ENCODE measurements at places on chromosomes 3 and 15. TPM values are rescaled to one million over a fixed set of nuclear protein-coding genes. Genes with fewer than 3 reads are reported as not detected.

LRTM1 gene
- not detected for total RNA-seq

SLC2A2 gene
- not detected for total RNA-seq

SPRED1 gene
- 14.0 TPM for total RNA-seq

DNASE1L3 gene
- total RNA-seq: not detected

SERINC4 gene
- 0.15 TPM for total RNA-seq

SI gene
- not detected for total RNA-seq

SPTSSB gene
- total RNA-seq: not detected

GOLGA8T gene
- total RNA-seq: not detected

XIRP1 gene
- not detected for total RNA-seq

ERICH6 gene
- total RNA-seq: not detected

GP9 gene
- not detected for total RNA-seq

GPR27 gene
- not detected for total RNA-seq

DNAJC13 gene
- total RNA-seq: 27.1 TPM

ACKR4 gene
- total RNA-seq: not detected

CLRN1 gene
- not detected for total RNA-seq

TCF12 gene
- 39.5 TPM for total RNA-seq

IGSF11 gene
- not detected for total RNA-seq

ACAN gene
- under 0.01 TPM for total RNA-seq

LNP1 gene
- total RNA-seq: 3.2 TPM

TRH gene
- not detected for total RNA-seq

CKMT1B gene
- total RNA-seq: not detected

SHC4 gene
- 0.67 TPM for total RNA-seq

SAMMSON gene
- total RNA-seq: not detected

All from bronchus fibroblast of lung (primary cell).